ENCODE measurements at places on chromosomes 1 and 21.
A peak's percentile ranks its signal among the peaks of the same experiment; 100 is the strongest.

DNA sequence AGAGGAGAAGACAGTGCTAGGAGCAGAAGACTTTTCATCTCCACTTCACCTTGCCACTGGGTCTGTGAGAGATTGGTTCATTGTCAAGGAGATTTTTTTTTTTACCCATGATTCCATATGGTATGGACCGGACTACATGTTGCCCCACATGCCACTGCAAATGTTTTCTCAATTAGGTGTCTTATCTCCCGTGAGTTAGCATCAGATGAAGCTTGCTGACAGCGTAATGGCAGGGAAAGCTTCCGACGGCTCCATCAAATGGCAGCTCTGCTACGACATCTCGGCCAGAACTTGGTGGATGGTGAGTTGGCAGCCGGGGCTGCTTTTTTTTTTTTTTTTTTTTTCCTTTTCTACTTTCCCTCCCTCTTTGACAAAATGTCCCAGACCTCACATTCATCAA, 217.2 kb upstream of the NFIA start:
- no peak for DNase-seq

- peak; percentile 98 for DNase-seq
Measured at GRCh38 chr1:67685067-67685557, at the start of gene GADD45A. Gene GADD45A (plus strand): TSS chr1:67685201. CDS start chr1:67685495, 294 bp downstream.

DNA sequence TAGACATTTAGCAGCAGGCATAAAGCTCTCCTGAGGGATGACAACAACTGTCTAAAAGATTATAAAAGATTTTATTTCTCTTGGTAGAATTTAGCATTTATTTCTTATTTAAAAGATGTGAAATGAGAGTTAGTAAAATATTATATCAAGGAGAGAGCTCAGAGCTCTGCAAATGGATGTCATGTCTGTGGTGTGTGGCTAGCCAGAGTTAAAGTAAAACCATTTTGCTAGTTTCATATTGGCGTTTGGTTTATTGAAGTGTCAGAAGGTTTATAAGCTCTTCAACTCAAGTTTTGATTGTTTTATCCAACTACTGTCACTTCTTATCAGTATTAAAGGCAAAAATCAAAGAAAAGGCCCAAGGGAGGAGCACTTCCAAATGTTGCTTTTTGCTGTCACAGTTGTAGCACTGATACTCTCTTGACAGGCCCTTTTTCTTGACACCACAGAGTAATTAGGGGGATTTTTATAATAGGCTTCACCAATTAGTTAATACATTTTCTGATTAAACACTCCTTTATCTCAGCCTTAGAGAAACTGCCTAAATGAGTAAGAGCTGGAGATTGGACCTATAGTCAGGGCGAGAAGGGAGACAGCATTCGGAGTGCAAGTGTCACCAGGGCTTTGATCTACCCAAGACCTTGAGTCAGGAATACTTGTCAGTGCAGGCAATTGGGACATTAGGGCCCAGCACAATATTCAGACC, 233.9 kb downstream of the PTBP2 start:
- no peak for DNase-seq

GRCh38 chr1:184771190-184771691, 16.6 kb upstream of the EDEM3 start:
- DNase-seq, result no peak

GRCh38 chr21:14900611-14901010, 164.2 kb downstream of the NRIP1 start:
- DNase-seq, result no peak

DNA sequence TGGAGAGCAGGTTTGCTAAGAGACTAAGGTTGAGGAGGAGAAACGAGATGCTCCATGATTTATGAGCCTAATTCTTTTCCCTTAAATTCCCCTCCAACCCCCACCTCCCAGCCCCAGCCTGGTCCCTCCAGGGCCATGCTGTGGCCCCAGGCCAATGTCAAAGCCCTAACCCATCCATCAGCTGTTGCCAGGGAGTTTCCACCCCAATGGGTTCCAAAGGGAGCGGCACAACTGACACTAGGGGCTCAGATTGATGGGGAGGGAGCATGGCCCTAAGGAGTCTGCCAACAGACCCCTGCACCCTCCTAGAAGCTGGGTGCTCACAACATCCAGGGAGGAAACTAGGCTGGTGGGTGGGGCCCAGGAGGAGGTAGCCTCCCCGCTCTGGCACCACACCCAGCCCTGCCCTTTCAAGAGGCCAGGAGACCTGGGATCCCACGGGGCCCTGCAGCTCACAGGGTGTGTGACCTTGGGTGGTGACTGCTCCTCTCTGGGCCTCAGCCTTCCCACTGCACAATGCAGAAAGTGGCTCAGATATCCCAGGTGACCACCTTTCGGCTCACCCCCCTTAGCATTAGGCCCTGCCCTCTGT, 12.9 kb downstream of the AHDC1 start:
- DNase-seq, result no peak

DNA sequence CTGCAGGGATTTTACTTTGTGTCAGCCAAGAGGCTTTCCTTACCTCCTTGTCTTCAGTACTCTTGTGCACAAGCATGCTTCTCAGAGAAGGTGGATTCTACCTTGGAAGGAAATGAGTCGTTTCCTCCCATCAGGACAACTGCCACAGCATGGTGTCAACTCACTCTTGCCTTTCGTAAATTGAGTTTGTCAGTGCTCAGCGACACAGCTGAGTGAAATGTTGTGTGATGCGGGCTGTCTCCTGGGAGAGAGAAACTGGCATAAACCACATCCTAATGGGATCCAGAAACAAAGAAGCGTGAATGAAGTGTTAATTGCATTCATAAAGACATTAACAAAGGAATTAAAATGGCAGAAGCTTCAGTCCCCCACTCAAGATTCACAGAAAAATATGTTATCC, 51.5 kb upstream of the SLC22A15 start:
- no peak for DNase-seq

GRCh38 chr21:34988139-34988538, 61.0 kb downstream of the RUNX1 start:
- no peak for DNase-seq

- DNase-seq, result no peak
Measured at GRCh38 chr1:243287652-243288051, 31.8 kb downstream of the SDCCAG8 start.

DNA sequence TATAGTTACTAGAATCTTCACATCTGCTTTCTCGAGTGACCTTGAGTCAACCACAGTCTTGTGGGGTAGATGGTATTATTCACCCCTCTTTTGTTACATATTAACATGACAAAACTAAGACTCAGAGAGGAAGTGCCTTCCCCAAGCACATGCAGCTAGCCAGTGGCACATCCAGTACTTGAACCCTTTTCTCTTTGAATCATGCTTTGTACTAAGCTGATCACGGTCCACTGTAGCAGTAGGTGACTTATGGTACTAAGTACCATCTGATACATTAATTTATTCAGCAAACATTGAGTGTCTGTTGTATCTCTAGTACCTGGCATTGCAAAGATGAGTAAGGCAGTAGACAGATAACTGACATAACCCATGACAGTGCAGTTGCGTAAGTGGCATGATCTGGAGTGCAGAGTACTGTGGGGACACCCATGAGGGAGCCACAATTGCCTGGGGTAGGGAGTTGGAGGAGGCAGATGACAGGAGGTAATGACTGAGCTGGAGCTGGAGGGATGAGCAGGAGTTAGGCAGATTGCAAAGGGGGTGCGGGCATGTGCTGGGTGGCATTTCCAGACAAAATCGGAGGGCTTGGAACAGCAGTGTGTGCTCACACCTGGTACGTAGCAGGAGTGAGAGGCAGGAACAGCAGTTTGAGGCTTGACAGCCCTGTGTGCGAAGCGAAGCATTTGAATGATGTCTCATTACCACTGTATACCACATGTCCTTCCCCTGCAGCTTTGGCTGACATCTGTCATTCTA, 29.8 kb downstream of the UCK2 start:
- DNase-seq, result peak; percentile 76

GRCh38 chr1:182651339-182651724, 33.1 kb downstream of the RGS8 start:
- DNase-seq, result no peak

GRCh38 chr1:84143796-84144565, at the start of gene PRKACB:
Gene PRKACB (plus strand): TSS chr1:84144271. CDS start chr1:84144362, 91 bp downstream.
- DNase-seq, result no peak

GRCh38 chr1:236009857-236010256, 55.0 kb downstream of the NID1 start:
- no peak for DNase-seq

- no peak for DNase-seq
Measured at GRCh38 chr1:30516485-30516858, 206.9 kb downstream of the MATN1 start.

DNA sequence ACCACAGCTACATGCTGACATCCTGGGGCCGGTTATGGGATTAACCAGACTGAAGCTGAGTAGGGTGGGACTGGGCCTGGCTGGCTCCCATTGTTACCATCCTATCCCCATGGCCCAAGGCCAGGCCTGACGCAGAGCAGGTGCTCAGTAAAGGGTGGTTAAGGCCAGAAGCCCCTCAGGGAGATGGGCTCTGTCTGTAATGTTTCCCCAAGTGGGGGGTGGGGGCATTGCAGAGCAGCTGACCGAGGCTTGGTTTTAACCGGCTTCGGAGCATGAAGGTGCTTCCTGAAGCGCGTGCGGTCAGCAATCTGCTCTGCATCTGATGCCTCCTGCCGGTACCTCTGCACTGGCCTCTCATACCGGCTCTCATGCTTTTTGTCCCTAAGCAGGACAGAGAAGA, 83.4 kb upstream of the ACTL8 start:
- DNase-seq, result no peak

GRCh38 chr1:195714248-195714647, 894.0 kb downstream of the KCNT2 start:
- DNase-seq, result no peak

DNA sequence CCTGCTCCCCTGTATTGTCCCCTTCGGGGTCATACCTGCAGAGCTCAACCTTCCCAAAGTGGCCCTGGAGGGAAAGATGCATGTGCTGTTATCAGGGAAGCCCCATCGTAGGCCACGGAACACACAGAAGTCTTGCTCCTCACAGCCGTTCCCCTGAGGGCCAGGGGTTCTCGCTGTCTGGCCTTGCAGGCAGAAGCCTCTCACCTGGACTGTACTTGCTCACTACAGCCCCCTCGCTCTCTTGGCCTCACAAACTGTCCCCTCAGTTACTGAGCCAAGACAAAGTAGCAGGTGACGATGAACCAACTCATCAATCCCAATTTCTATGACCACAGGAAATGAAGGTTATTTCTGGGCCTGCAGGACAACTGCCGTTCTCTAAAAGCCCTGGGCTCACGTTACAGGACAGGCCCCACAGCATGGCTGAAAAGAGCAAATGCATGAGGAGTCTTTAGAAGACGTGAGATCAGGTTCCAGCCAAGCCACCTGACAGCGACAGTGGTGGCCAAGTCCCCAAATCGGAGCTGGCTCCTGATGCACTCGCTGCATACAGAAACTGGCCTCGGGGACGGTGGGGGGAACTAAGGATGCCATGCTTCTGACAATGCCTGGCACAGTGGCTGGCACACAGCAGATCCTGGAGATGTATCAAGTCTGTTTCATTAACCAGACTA, 95.0 kb downstream of the RAVER2 start:
- no peak for DNase-seq

GRCh38 chr1:12769976-12770505, 3.5 kb upstream of the PRAMEF12 start:
- DNase-seq, result no peak

DNA sequence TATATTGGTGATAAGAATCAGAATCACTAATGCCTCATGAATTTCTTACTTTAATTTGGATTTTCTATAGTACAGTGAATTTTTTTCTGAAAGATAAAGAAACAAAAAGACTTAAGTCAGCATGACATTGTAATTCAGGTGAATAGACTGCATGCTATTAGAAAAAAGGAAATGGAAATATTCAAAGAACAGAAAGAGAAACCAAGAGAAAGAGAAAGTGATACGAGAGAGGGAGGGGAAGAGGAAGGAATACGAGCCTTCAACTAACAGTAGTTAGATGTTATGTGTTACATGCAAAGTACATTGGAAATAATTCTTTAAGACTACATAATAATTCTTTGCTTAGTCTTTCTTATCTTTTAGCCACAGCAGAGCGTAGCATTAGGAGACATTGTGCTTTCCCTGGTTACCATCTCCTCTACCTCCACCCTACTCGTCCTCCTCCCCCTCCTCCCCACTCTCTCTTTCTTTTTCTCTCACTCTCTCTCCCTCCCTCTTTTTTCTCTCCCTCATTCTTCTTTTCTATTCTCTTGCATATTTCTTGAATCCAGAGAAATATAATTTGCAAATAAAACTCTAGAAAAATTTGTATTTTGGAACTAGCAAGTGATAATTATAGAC, 46.4 kb upstream of the ADGRL4 start:
- no peak for DNase-seq

- DNase-seq, result no peak
Measured at GRCh38 chr1:167924543-167925231, 10.8 kb upstream of the ADCY10 start.

GRCh38 chr1:115440733-115441132, 102.7 kb upstream of the NGF start:
- no peak for DNase-seq

DNA sequence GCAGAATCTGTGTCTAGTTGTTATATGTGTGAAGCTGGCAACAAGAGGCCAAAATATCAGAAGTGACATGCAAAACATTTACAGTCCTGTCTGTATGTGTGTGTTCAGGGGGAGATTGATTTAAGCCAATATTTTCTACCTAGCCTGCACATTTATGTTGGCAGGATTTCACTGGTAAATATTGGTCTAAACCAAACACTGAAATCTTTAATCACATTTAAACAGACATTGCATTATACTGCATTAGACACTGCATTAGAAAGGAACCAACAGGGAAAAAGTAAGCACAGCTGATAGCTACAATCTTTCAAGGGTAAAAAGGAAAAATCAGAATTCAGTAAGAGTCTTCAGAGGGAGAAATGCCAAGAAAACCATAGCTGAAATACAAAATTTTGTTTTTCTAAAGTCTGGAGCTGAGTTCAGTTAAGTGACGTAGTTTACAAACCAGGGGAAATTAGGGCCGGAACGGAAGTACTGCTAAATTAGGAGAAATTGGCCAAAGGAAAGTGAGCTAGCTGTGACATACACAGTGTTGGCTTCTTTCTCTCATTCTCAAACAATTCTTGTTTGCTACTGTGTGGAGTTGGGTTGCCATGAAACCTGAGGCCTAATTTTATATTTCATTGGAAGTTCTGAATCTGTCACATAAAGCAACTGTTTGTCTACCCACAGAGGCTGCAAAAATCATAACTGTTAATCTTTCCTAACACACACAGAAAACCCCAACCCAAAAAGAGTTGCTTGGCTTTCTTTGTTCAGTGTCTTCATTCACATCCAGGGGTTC, 217.3 kb upstream of the SGIP1 start:
- DNase-seq, result no peak

DNA sequence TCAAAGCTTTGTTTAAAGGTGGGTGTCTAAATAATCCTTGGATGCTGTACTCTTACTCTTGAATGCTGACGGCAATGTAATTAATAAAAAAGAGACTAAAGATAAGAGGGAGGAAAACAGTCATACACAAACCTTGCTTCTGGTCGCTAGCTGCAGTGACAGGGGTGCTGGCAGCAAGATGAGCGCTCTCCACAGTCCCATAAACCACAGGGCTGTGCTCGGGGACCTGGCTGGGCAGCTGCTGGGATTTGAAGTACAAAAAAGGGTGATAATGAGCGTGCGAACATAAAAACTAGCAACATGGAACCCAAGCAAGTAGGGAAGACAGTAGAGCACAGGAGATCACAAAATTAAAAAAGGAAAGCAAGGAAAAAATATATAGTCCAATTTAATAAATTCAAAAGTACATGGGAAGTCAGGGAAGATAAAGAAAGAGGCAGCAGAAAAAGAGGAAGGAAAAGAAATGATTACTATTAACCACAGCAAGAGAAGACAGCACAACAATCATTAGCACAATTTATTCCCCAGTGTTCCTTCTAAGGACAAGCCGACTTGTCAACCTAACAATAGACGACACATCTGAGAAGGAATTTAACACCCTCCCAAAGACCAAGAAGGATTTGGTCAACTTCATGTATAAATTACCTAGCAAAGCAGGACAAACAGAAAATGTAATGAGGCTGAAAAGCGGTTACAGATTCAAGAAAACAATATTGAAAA, 162.9 kb upstream of the HP1BP3 start:
- no peak for DNase-seq
